ENCODE measurements at places on chromosomes 5 and 9. TPM values are rescaled to one million over a fixed set of nuclear protein-coding genes. Genes with fewer than 3 reads are reported as not detected.
A peak's percentile ranks its signal among the peaks of the same experiment; 100 is the strongest.

GRCh38 chr5:26843677-26844076 lies 194.7 kb downstream of the CDH9 start:
- DNase-seq, result no peak

The SMU1 gene
- 37.8 TPM for total RNA-seq

GRCh38 chr9:120486835-120487234 lies 93.1 kb downstream of the CDK5RAP2 start:
- DNase-seq, result no peak

DNA sequence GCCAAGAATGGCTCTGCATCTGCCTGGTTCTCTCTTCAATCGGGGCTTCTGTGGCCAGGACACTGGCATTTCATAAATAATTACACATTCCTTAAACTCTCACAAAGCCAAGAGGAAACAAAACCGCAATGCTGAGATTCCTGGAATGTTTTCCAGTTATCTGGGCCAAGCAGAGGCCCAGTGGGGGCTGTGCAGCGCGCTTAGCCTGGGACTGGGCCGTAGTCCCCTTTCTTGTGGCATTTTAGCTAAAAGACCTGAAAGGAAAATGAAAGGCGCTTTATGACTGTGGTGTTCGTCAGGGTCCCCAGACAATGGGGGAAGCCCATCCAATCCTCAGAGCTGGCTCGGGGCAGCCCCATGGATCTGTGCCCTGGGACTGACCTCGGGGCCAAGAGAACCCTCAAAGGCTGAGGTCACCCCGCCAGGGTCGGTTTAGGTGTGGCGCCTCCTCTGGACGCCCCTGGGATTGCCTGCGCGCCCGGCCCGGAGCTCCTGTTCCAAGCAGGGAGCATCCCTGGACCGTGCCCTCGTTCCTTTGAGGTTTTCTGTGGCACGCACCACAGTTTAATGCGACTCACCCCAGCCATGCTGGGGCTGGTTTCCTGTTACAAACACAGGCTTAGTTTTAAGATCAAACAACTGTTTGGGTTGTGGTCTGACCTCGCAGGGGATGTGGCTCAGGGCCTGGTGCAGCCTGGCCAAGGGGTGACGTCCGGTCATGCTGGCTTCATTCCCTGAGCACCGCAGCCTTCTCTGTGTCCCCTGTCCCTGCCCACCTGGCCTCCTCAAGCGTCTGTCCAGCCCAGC lies 51.5 kb upstream of the NKD2 start:
- peak; percentile 90 for DNase-seq

- no peak for DNase-seq
These were observed 3.4 kb downstream of the MATR3 start for GRCh38 chr5:139296862-139297326.

The DMRT3 gene
- total RNA-seq, result not detected

All from IMR-90 (cell line).